ENCODE measurements at places on chromosomes 7 and 10.

- DNase-seq: no peak
These were observed 43.6 kb downstream of the NSUN6 start for GRCh38 chr10:18607503-18608378.

DNA sequence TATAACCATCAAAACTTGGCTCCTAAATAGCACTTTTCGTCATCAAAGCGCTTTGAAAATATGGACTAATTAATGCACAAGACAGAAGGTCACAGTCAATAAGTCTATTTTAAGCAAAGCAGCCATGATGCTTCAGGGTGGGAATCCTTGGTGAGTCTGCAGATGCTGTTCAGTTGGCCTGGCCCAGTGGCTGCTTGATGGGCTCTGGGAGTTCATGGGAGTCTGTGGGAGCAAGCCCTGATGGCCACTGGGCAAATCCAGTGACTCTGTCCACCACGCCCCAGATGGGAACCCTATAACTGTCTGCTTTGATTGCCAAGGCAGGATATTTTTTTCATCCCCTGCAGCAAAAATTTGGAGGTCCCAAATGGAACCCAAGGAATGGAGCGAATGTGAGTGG, 95.7 kb upstream of the CTBP2 start:
- no peak for DNase-seq

DNA sequence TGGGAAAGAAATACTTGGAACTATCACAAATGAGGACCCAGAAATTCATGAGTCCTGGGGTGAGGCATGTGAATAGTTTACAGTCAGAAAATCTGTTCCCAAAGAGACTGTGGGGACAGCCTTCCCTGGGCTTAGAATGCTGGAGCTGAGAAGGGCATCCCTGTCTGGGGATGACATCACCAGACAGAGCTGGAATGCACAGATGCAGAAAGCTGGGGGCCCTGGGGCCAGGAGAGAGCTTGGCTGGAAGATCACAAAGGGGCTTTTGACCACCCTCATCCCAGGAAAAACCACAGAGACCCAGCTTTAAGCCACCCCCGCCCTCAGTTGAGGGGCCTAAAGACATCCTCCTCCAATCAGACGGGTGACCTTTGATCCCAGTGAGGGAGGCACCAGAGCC, 264.5 kb downstream of the PLXNA4 start:
- DNase-seq: no peak

- no peak for DNase-seq
These were observed 44.4 kb downstream of the MCU start for GRCh38 chr10:72736176-72736827.

DNA sequence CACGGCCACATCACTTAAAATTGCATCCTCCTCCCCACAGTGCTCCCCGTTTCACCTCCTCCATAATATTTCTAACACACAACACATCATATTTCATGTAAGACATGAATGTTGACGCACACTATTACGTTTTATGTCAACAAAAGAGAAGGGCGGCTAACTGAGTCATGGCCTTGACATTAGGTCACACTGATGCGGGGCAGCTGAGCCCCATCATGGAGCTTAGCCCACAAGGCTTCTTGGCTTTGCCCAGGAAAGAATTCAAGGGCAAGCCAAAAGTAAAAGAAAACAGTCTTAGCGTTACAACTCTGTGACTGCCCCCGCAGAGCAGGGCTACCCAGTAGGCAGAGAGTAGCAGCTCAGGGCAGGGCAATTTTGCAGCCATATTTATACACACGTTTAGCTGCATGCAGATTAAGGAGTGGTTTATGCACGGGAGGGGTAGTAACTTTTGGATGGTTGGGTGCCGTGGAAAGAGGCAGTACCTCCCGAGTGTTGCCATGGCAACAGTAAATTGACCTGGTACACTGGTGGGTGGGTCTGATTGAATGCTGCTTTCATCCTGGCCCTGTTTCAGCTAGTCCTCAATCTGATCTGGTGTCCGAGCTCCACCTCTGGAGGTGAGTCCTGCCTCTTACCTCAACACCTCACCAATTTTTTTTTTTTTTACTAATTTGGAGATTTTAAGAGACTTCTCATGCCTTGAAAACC, 156.2 kb upstream of the FRMD4A start:
- no peak for DNase-seq

GRCh38 chr10:125283191-125283835, 123.0 kb upstream of the CTBP2 start:
- DNase-seq: no peak
